ENCODE measurements at places on chromosomes 1 and 21.

DNA sequence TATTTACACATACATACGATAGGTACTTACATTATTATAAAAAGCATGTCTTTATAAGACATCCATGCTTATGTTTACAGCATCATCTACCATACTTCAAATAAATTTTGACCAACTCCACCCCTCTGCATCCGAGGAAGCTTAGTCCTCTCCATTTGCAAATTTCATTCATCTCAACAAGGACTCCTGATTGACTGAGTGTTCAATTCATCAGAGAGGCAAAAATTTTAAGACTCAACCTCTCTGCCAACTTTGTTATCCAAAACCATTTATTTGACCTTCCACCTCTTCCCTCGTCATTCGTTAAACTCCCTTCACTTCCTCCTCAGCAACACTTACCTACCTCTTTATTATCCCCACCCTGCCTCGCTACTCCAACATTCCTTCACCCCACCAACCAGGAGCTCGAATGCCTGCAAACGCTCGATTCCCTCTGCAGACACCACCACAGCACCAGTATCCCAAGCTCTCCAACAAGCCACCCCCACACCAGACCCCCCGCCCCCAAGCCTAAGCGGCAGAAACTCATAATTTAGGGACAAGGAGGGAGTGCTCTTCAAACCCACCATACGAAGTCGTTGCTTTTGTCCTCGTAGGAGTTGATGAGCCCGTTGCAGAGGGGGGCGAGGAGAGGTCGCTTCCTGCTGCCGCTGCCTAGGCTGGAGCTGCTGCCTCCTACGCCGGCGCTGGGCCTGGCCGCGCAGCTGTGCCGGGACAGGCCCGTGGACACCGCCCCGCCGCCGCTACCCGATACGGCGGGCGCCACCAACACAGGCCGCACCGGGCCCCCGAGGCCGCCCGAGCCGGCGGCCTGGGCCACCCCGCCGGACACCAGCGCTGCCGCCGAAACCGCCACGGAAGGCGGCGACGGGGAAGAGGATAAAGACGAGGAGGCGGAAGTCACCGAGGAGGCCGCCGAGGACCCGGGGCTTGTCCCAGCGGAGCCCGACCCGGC, 803 bp downstream of the COP1 start:
- DNase-seq, result peak; percentile 48

- DNase-seq, result no peak
Observed at GRCh38 chr1:157639800-157640199, 41.9 kb upstream of the FCRL4 start.

DNA sequence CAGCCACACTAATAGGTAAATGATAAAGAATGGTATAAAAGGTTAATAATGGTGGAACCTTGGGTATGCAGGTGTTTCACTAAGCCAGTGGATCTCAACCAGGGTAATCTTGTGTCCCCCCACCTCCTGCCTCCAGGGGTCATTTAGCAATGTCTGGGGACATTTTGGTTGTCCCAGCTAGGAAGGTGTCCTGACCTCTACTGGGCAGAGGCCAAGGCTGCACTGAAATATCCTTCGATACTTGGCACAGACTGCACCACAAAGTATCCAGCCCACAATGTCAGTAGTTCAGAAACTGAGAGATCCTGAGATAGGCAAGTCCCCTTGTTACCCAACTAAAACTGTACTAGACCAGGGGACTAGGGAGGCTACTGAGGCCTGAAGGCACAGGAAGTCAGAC, 113.6 kb upstream of the TIAM1 start:
- DNase-seq, result no peak

GRCh38 chr1:22437573-22437972, 14.1 kb upstream of the ZBTB40 start:
- DNase-seq, result peak; percentile 29

- no peak for DNase-seq
Observed at GRCh38 chr1:158961178-158961577, 29.8 kb downstream of the PYHIN1 start.

GRCh38 chr1:217535601-217536377, 95.1 kb downstream of the GPATCH2 start:
- DNase-seq, result peak; percentile 19

GRCh38 chr1:30695439-30695841, 27.9 kb downstream of the MATN1 start:
- no peak for DNase-seq

GRCh38 chr1:205477759-205478247, 22.0 kb upstream of the BLACAT1 start:
- DNase-seq, result peak; percentile 45

GRCh38 chr21:42537106-42537742, 23.6 kb downstream of the SLC37A1 start:
- no peak for DNase-seq

DNA sequence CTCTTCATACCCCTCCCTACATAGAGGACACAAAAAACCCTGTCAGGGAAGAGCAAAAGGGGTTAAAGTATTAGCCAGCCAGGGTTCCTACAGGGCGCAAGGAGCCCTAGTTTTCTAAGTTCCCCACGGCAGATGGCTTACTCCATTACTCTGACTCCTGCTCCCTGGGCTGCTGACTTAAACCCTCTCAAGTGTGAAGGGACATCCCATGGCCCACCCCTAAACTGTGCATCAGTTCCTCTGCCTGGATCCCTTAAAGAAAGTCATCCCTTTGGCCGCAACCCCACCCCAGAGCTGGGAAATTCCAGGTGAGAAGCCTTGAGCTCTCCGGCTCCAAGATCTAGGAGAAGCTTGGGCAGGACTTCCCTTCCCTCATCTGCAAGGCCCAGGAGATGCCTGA, 236.0 kb downstream of the TOMM20 start:
- DNase-seq, result no peak

DNA sequence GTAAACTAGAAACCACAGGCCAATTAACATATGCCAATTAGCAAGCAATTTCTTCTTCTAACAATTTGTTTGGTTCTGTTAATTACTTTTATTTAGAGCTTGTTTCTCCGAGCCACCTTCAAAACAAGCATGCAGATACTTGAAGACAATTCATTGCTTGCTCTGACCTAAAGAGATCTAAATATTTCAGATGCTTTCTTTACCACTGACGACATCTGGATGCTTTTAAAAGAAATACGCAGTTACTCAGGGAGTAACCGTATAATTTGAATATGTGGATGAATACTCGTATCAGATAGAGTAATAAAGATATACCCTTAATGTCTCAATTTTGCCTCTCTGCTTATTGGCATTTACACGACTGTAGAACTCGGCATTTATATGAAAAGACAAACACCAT, 390.0 kb downstream of the DISC1 start:
- DNase-seq, result peak; percentile 15

DNA sequence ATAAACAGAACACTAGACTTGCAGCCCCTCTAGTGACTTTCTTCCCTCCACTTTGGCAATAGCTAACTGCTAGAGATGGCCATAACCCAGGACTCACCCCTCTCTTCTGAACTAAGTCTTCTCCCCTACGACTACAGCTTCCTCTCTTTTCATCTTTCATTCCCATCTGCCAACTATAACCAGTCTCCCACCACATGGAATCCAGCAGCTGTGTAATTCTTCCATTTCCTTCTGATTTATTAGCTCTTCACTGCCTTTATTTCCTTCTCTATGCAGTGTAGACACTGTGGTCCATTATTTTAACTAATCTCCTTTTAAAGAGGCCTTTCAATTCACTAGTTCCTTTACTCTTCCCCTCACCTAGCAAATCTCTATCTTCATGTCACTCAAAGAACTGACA, 13.4 kb upstream of the KCNK1 start:
- no peak for DNase-seq

- peak; percentile 42 for DNase-seq
Observed at GRCh38 chr1:225476538-225476988, 48.7 kb upstream of the LBR start.

GRCh38 chr1:48966583-48966982, 189.9 kb upstream of the BEND5 start:
- DNase-seq, result peak; percentile 1
